ENCODE measurements at places on chromosomes 6 and 20.

GRCh38 chr20:58384821-58385220 is 4.2 kb upstream of the VAPB start:
- no peak for DNase-seq

GRCh38 chr6:156193381-156193780 is 583.8 kb upstream of the ARID1B start:
- no peak for DNase-seq

DNA sequence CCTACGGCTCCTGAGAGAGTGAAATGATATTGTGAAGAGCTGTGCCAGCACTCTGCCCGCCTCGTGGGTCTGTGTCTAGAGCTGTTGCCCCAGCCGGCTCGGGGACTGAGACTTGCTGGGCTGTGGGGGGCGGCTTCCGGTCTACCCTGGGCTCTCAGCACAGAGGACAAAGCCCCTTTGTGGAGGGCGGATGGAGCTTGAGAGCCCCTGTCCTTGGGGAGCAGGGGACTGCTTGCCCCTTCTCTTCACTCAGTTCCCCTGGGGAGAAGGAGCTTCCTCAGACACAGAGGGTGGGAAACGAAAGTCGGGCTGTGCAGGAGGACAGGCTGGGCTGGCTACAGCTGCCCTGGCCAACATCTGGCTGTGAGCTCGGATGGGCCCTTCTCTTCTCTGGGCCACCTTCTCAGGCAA is 11.0 kb downstream of the SRC start:
- DNase-seq, result no peak

DNA sequence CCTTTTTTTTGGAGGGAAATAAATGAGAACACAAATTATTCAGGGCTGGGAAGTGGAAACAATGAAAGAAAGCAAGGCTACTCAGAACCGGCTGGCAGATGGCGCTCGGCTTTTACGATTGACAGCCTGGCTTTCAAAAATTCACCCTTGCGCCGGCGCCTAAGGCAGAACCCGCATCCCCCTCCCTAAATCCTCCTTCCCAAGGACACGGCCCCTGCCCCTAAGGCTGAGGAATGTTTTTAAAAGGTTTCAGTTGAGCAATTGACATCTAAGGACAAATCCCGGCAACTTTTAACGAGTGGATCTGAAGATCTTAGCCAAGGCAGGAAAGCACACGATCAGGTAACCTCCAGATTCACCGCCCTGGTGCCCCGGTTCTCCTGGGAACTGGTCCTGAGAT is 16.3 kb downstream of the GNAS start:
- DNase-seq, result no peak
